Effector memory CD4-positive, alpha-beta T cell (primary cell): ENCODE measurements at places on chromosomes 7 and 10.

DNA sequence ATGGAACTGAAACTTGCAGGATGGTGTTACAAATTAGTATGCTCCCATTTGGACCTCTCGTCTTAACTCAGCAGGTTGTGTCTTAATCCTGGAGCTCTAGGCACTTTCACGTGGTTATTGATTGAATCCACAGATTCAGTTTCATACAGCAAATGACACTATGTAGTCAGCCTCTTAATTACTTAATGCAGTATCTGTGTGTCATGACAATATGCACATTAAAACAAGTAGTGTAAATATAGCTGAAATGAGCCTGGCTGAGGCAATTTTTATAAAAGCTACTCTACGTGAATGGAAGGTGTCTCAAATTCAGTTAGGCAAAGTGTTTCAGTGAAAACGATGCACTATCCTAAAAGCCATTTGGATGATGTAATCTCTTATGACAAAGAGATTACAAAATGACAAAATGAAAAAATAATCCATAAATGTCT lies 86.8 kb downstream of the CD36 start:
- DNase-seq: no peak

GRCh38 chr10:4371691-4372295 lies 454.2 kb upstream of the AKR1E2 start:
- no peak for DNase-seq

DNA sequence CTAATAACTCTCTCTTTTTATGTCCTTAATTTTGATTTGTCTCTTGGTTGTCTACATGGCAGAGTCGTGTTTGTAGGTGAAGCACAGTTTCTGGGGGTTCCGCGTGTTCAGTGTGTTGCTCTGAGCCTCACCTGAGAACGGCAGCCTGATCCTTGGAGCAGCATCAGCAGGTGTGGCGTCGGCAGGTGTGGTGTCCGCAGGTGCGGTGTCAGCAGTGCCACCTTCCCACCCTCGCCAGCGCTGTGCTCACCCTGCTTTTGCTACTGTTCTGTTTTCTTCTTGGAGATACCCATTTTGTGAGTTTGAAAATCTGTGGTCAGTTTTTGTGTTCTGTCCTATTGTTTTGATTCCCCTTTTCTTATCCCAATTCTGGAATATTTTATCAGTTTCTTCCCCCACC lies 406.6 kb downstream of the GLRX3 start:
- no peak for DNase-seq

- no peak for DNase-seq
Observed at GRCh38 chr10:124595143-124595883, 133.7 kb downstream of the LHPP start.

- no peak for DNase-seq
Observed at GRCh38 chr7:114158275-114158674, 239.5 kb upstream of the PPP1R3A start.

DNA sequence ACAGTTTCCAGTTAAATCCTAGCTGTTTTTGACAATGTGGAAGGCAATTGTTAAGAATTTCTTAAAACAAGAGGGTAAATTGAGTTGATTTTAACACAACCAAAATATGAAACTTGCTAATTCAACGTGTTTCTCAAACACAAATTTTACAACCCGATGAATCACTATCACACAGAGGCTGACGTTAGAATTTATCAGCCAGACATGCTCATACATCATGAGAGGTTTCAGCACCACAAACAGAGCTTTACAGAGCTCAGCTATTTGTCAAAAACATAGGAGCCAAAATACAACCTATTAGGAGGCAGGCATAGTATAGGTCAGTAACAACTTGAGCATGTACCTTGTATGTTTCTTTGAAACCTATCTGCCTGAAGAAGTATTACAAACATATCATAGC lies 36.1 kb downstream of the LRRN3 start:
- DNase-seq: no peak

GRCh38 chr10:43299579-43299978 lies 32.7 kb upstream of the RASGEF1A start:
- DNase-seq: peak; percentile 22

DNA sequence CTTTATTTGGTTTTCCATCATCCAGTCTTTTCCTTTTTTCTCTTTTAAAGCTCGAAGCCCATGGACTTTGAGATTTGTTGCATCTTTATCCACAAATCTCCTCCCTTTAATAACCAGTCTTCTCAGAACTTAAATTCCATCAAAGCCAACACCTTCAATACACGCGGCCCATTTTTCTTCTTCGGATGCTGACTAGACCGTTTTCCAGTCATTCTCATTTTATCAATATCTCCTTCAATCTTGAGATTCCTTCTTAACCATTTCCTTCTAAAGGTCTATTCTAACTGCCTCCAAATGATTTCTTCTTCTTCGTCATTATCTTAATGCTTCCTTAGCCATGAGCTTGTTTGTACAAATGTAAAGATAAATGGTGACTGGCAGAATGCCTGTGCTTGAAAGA lies 173.5 kb downstream of the BAMBI start:
- DNase-seq: no peak

DNA sequence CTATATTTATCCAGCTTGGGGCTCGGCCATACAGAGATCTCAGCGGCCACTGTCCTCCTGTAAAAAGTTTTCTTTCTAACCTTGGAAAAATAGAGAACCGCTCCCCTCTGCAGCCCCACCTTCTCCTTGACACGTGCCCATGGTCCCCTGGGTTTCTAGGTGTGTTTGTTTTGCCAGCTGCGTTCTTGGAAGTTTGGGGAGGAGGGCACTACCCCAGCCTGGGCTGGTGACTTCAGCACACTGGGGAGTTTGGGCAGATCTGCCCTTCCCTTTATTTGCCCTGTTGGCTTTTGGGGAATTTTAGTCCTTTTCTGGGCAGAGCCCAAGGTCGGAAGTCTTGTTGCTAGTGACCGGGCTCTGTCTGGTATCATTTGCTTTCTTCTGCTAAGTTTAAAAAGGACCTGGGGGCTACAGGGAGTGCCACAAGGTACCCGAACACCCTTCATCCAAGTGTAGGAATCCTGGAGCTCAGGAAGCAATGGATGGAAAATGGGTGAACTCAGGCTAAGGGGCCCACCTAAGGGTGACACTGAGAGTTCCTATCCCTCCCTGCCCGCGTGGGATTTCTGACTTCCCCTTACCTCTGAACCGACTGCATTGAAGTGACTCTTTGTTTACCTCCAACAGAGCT lies 1.7 kb downstream of the ADAMTS14 start:
- no peak for DNase-seq

DNA sequence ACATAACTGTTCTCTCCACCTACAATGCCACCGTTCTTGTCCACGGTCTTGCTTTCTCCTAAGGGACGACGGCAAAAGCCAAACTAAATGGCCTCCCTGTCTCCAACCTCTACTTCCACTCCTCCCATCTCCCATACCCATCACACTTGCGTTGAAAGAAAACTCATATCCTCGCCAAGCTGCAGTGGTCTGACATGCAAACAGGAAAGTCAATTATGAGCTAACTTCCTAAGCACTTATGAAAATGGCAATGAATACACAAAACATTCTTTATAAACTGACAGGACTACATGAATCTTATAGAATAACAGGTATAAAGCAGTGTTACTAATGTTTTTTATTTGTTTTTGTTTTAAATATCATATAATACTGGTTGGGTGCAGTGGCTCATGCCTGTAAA lies 46.4 kb downstream of the TYW1B start:
- no peak for DNase-seq

- DNase-seq: no peak
Observed at GRCh38 chr10:5915451-5915850, 25.4 kb downstream of the FBH1 start.

- DNase-seq: no peak
Observed at GRCh38 chr7:30923774-30924413, 12.2 kb downstream of the AQP1 start.

GRCh38 chr10:4227586-4227985 lies 442.6 kb upstream of the KLF6 start:
- no peak for DNase-seq

GRCh38 chr7:113606325-113606724 lies 312.5 kb downstream of the PPP1R3A start:
- DNase-seq: no peak

DNA sequence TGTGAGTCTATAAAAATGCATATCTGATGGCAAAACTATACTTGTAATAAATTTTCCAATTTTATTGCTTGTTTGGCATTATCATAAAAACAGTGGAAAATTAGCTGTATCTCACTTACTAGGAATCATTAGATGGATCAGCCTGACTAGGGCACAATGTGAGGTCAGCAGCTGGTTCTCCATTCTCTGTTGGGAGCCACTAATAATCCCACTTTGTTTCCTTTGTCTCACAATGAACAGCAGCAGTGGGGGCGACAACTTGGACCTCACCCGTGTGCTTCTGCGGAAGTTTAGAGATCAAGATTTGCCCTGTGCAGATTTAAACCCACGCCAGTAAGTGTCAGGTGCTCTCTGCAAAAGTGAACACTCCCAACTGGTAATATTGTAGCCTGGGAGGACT lies 295.5 kb downstream of the ABCA13 start:
- DNase-seq: no peak

GRCh38 chr10:100816671-100817070 lies 71.3 kb downstream of the PAX2 start:
- DNase-seq: no peak

DNA sequence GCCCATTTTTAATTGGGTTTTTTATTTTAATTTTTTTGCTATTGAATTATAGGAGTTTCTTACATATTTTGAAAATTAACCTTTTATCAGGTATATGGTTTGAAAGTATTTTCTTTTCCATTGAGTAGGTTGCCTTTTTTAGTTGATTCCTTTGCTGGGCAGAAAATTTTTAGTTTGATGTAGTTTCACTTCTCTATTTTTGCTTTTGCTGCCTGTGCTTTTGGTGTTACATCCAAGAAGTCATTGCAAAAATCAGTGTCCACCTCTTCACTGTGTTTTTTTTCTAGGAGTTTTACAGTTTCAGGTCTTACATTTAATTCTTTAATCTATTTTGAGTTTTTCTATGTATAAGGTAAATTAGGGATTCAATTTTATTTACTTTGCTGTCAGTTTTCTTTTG lies 129.8 kb upstream of the FERD3L start:
- DNase-seq: no peak

DNA sequence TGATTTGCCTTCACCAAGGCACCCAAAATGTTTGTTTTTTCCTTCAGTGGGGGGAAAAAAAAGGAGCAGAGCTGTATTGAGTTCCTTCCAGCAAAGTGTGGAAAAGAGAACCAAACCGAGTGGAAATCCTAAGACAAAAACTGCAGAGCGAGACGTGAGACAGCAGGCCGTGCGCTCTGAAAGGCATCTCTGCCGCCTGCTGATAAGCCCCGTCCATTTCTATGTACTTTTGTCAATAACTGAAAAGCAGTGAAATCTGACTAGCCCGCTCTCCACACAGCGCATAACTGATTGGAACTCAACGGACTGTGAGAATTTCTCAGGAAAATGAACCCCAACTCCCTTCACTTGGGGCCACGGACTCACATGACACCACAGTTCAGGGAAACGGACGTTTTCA lies 83.2 kb downstream of the COBL start:
- DNase-seq: no peak

DNA sequence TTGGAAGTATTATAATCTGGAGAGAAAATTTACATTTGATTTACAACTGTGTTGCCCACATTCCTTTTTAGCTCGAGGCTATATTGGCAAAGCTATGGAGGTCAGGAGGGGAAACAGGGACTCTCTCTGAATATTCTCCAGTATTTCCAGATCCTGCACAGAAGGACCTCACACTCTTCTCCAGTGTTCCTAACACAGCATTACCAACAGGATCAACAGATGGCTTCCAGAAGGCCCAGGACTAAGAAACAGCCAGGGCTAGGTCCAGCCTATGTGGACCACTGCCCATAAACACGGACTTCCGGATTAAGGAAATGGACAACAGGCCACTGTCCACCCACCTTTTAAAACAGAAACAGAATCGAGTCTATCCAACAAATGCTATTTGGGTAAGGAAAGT lies 65.3 kb downstream of the CHCHD3 start:
- no peak for DNase-seq

GRCh38 chr7:22216832-22217475 lies 140.0 kb downstream of the RAPGEF5 start:
- DNase-seq: no peak

DNA sequence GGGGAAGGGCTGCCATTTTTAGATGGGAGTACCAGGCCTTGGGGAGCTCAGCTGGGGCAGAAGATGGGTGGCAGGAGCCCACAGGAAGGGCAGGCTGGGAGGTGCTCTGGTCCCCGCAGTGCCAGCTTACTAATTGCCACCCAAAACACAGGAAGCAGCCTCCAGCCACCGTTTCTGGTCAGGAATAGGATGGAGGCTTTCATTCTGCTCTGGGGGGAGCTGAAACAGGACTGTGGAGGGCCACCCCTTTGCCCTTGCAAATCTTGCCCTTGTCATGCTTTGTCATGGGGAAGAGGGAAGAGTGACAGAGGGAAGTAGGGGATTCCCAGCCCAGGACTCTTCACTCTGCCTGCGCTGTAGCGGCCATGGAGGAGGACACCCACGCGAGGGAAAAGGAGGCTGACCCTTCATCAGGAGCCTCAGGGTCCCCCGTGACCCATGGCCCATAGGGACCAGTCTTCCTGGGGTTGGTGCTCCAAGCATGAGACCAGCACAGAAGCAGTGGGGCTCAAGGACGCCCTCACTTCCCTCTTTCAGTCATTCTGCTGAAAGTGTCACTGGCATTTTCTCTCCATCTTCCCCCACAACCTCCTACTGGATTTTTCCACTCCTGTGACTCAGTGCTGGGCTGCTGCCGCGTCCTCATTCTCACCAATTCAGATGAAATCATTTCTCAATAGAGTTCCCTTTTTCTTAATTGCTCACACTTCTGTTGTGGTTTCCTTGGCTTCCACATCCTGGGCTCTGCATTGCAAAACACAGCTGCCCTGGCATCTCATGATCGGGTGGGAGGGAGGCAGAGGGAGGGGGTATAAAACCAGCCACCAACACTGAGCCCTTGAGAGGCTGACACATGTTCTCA lies 61.9 kb downstream of the MKI67 start:
- DNase-seq: peak; percentile 43

- DNase-seq: no peak
Observed at GRCh38 chr7:24715661-24716479, 41.4 kb downstream of the GSDME start.

- DNase-seq: no peak
Observed at GRCh38 chr7:37287131-37287855, 161.4 kb downstream of the ELMO1 start.

GRCh38 chr10:14220026-14220425 lies 110.7 kb downstream of the FRMD4A start:
- no peak for DNase-seq

DNA sequence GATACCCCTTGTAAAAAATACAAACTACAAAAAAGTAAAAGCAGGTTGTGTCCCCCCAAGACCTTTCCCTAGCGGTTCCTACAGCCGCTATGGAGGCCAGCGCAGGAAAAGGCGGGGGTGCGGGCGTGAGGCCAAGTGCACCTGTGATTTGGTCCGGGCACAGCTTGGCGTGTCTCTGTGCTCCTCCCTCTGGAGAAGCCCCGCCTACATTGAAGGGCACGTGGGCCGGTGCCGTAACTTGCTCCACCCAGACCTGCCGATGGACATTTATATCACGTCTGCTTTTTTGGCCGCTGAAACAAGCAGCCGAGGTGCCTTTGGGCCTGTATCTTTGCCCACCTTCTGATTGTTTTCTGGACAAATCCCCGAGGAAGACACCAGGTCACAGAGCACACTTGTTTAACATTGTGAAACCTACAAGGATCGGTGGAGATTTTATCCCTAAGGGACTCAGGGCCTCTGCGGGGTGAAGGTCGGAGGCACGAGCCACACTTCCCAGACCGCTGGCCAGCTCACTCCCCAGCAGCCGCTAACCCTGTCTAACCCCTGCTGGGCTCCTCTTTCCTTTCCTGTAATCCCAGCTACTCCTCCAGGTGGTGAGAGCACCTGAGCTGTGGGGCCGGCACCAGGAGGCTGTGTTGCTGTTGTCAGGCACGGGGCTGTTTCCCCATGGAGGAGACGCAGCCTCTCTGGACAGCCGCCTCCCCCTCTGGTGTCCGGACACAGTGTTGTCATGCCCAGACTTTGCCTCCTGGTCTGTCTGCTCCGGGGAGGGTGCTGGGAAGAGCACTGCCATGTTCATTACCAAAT lies 18.8 kb upstream of the INPP5A start:
- DNase-seq: no peak
